Neuronal stem cell (in vitro differentiated cells): ENCODE measurements at places on chromosomes 4 and X.

DNA sequence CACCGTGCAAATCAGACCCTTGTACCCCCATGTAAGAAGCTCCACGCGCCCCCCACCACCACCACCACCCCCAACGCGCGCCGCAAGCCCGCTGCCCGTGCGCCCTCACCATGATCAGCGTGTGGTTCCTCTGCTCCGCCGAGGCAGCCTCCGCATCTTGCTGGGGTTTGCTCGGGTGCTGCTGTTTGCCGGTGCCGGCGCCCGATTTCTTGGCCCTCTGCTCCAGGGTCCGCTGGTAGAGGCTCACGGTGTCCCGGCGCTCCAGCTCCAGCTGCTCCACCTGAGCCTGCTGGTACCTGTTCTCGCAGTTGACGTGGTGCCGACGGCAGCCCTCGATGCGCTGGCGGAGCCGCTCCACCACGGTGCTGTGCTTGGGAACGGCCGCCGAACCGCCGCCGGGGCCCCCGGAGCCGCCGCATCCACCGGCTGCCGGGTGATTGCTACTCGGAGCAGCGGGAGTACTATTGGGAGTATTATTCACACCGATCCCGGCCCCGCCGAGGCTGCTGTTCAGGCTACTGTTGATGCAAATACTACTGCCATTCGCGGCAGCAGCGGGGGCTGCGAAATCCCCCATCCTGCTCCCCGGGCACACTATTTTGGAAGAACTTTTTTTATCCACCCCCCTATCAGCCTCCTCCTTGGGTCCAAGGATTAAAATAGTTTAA is 1.1 kb downstream of the MAML3 start:
- peak; percentile 33 for DNase-seq

DNA sequence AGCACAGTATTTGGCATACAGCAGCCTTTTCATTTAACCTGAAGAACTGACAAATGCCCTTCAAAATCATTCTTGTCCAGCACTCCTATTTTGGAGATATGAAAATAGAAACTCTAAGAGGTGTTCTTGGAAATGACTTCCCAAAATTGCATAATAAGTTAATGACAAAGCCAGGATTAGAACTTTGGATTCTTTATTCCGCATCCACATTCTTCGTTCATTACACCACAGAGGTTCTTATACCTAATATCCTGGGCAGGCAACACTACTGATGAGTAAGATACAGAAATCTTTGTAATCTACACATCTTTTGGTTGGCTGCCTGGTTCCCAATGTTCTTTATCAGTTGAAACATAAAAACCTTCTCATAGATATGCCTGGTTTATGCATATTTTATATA is 5.9 kb downstream of the COL25A1 start:
- no peak for DNase-seq

- DNase-seq = no peak
Measured at GRCh38 chr4:3343358-3343757, 50.5 kb downstream of the RGS12 start.

DNA sequence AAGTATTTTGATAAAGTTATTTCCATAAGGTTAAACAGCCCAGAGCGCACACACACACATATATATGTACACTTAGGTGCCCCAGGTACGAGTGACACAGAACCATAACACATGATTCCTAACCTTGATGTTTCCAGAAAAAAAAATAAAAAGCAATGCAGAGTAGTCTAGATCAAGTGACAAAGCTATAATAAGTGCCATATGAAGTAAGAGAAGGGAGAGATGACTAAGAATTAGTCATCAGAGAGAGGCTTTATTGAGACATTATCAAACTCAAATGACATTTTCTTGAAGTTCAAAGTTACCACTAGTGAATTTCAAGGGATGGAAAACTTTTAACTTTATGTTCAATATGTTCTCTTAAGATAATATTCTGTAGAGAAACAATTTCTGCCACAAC is 215.0 kb downstream of the HTR2C start:
- DNase-seq = no peak

GRCh38 chrX:128739539-128739938 is 687.3 kb upstream of the ACTRT1 start:
- no peak for DNase-seq

DNA sequence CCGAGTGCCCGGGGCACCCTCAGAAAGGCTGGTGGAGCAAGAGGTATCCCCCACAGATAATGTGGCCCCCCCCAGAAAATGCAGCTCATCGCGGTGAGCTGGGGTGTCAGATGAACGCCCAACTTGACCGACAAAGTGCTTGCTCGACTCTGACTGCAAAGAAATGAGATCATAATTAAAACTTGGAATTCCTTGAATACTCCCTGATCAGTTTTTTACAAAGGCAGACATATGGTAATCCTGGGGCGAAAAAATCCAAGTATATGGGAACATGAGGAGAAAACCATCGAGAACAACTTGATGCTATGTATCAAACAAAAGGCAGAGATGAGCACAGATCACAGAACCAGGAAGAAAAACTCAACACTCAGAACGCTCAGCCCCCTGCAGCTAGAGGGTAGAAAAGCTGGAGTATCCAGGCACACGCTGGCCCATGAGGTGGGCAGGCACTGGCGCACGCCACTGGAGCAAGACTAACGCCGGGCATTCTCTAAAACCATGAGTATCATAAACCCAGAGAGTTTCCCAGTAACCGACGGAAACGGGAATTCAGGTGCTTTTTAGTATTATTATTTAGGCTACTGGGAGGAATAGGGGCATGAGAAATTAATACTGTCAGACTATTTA is 127.3 kb downstream of the AFAP1 start:
- DNase-seq = no peak

DNA sequence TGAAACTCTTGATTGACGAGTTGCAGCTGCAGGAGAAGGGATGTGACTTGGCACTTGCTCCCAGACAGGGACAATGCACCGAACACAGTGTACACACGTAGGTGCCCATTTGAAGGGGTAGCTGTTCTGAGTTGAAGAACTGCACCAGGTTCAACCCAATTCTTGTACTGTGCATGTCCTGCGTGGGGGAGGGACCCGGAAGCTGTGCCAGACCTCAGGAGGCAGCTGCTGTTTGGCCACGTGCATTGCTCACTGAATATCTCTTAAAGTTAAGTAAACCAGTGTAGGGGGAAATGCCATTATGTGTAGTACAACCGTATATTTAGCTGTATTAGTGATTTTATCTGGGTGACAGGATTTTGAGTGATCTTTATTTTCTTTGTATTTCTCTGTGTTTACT is 12.0 kb upstream of the RBBP7 start:
- DNase-seq = no peak

- DNase-seq = no peak
Measured at GRCh38 chr4:185987961-185988627, 80.9 kb upstream of the TLR3 start.

DNA sequence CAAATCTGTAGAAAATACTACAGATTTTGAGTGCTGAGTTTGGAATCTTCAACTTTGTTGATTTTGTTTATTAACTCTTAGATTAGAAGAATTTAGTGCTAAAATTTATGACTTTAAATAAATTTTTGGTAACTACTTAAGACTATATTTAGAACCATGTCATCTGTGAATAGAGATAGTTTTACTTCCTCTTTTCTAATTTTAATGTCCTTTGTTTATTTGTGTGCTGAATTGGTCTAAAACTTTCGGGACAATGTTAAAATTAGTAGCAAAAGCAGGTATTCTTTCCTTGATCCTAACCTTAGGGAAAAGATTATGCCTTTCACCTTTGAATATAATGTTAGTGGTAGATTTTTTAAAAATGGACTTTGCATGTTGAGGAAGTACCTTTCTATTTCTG is 119.7 kb upstream of the CXorf51A start:
- DNase-seq = no peak
